ENCODE measurements at places on chromosomes 5 and 9.

DNA sequence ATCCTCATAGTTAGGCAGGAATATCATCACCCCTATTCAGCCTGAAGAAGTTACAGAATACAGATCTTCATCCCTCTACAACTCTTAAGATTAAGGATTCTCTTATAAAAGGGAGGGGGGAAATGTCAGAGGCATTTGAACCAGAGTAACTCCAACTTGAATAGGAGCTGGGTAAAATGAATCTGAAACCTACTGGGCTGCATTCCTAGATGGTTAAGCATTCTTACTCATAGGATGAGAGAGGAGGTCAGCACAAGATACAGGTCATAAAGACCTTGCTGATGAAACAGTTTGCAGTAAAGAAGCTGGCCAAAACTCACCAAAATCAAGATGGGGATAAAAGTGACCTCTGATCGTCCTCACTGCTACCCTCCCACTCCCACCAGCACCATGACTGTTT is 14.4 kb downstream of the FREM1 start:
- no peak for DNase-seq

GRCh38 chr5:83433891-83434290 is 37.7 kb upstream of the VCAN start:
- no peak for DNase-seq

- no peak for DNase-seq
These were observed 149.4 kb upstream of the STK32A start for GRCh38 chr5:147085409-147085808.

- DNase-seq = no peak
These were observed 384.2 kb upstream of the RPS23 start for GRCh38 chr5:82662340-82662739.

- DNase-seq = peak; percentile 92
These were observed 19.3 kb upstream of the CAMSAP1 start for GRCh38 chr9:135926402-135927194.

DNA sequence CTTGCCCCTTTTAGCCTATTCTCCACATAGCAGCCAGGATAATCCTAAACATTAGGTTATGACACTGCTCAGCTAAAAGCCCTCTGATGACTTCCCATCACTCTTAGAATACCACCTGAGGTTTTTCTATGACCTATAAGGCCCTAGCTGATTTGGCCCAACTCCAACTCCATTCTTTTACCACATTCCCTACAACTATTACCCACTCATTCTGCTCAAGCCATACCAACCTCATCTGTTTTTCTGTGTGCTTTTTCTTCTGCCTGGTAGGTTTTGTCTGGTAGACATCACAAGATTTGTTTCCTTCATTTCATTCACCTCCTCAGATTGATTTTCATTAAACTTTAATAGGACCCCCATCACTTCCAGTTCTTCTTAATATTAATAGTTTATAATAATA is 12.5 kb upstream of the FCHO2 start:
- DNase-seq = no peak

- DNase-seq = no peak
These were observed 105.9 kb downstream of the RFX3 start for GRCh38 chr9:3419893-3420292.

GRCh38 chr9:82164159-82164558 is 175.6 kb downstream of the SPATA31D1 start:
- DNase-seq = no peak

- DNase-seq = no peak
These were observed 307.2 kb downstream of the NSG2 start for GRCh38 chr5:174352681-174353080.

GRCh38 chr5:83474991-83475390 is 3.4 kb downstream of the VCAN start:
- no peak for DNase-seq

DNA sequence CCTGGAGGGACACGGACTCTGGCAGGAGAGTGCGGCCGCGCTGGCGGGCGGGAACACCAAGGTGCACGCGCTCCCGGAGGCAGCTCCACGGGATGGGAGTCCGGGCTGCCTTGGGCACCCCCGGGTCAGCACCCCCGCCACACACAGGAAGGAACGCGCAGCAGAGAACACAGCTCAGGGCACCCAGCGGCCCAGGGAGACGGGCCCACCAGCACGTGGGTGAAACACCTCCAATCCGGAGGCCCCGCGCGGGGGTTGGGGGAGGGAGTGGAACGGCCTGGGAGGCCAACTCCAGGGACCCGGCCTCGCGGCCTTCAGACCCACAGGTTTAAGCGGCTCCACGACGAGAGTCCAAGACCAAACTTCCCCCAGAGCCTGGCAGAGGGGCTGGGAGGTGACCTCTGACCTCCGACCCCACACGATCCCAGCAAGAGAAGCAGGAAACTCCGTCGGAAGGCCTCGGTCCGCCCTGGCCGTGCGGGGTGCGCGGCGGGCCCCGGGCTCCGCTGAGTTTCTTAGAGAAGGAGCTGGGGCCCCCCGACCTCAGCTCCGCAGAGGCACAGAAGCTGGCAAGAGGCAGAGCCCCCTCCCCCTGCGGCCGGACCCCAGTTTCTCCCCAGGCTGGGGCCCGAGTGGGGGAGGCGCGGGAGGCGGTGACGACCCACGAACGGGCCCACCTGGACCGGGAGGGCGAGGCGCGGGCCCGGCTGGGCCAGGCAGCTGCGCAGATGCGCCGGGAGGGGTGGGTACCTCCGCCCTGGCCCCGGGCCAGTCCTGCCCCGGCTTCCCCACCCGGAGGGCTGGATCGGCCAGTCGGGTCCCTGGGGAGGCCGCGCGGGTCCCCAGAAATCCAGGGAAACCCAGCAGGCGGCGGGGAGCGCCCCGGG is 851 bp downstream of the NACC2 start:
- peak; percentile 47 for DNase-seq

DNA sequence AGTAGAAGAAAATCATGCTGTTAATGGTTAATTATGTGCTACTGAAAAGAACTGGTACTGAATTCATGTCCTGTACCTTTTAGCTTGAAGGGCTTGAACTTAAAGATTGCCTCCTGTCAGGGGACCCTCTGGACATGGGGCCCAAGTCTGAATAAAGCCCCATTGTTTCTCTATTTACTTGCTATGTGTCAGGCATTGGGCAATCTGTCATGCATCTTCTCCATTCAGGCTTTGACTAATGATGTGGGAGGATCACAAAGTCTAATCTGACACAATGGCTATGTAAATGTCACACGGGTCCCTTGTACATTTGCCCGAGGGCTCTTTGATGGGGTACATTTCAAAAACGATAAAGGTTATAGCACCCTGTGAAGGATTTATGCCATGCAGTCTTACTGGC is 64.0 kb upstream of the TUSC1 start:
- DNase-seq = no peak

GRCh38 chr5:43409809-43410271 is 2.4 kb downstream of the CCL28 start:
- DNase-seq = no peak

- no peak for DNase-seq
These were observed 351.9 kb downstream of the GLIS3 start for GRCh38 chr9:3947859-3948438.

GRCh38 chr5:78549043-78549442 is 99.5 kb downstream of the LHFPL2 start:
- DNase-seq = no peak

- DNase-seq = no peak
These were observed 1.4 kb downstream of the TJP2 start for GRCh38 chr9:69175486-69175885.

DNA sequence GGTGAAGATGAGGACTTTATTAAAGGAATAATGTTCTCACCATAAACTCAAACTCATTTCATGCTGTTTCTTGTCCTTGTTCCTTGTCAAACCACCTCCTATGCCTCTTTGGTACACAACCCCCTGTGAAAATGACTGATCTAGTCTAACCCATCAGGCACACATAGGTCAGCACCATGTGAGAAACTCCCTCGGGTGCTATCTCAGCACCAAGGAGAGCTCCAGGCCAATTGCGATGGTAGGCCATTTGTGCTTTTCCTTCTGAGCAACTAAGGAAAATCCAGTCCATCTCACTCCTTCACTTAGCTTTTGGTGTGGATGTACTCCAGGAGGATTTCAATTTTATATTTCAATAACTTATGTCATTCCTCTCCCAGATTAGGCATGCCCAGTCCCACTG is 199.8 kb downstream of the ZNF608 start:
- DNase-seq = no peak

GRCh38 chr5:99176186-99176585 is 247.4 kb upstream of the CHD1 start:
- no peak for DNase-seq

All from stimulated activated CD4-positive, alpha-beta T cell treated with anti-CD3 and anti-CD28 coated beads, TNF-alpha, amount 100 ng/mL, for 48 hours (primary cell).